GDM1 (cell line): ENCODE measurements at places on chromosomes 7 and 10.
A peak's percentile ranks its signal among the peaks of the same experiment; 100 is the strongest.

GRCh38 chr10:13953371-13953770 is 366.6 kb downstream of the PRPF18 start:
- no peak for DNase-seq

- no peak for DNase-seq
These were observed 17.1 kb downstream of the IQCE start for GRCh38 chr7:2575733-2576340.

- no peak for DNase-seq
These were observed 99.2 kb upstream of the PCBD1 start for GRCh38 chr10:70987396-70988130.

DNA sequence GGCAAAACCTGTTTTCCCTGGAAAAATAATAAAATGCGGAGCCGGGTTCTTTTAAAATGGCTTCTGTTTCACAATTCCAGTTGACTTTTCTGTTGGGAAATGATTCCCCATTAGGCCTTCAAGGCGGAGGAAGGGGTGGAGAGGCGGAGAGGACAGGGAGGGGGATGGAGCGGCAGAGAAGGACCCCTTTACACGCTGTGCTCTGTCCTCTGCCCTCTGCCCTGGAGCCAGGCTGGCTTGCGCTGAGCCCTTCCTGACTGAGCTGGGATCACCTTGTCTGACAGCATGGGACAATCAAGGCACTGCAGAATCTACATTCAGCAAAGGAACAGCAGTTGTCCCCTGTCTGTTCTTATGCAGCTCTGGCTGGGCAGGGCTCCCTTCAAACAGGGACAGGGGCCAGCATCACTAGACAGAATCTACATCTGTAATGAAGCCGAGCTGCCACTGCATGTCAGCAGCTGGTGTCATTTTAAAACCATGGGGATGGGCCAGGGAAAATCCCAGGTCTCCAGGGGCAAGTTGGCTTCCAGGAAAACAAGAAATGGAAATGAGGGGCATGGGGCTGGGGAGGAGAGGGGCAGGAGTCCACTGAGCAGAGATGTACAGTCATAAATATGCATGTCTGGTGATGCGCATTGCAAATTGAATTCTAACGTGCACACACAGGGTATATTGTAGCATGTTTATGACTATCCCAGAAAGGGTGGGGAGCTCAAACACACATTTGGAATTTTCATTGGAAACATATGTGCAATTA is 120.0 kb downstream of the MKX start:
- DNase-seq, result no peak

- DNase-seq, result no peak
These were observed 146.4 kb downstream of the ANLN start for GRCh38 chr7:36535866-36536664.

GRCh38 chr10:132132421-132132841 is 54.3 kb upstream of the DPYSL4 start:
- no peak for DNase-seq

DNA sequence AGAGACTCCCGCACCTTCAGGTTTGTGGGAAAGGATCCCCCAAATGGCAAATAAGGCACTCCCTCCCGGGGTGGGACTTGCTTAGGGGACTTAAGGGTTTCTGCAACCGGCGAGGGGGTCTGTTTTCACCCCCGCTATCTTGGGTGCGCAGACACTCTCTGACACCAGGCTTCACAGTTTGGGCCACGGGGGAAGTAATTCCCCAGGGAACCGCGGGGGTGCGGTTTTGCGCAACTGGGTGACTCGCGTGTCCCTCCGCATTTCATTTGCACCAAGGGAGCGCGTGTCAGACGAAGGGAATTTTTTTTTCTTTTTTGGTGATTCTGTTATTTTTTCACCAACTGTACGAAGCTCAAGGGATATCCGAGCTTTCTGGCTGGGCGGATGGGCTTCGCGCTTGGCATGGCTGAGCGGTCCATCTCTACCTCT is 1.7 kb downstream of the GRM8 start:
- no peak for DNase-seq

- DNase-seq, result no peak
These were observed 79.7 kb downstream of the FRMPD2 start for GRCh38 chr10:48194830-48195229.

DNA sequence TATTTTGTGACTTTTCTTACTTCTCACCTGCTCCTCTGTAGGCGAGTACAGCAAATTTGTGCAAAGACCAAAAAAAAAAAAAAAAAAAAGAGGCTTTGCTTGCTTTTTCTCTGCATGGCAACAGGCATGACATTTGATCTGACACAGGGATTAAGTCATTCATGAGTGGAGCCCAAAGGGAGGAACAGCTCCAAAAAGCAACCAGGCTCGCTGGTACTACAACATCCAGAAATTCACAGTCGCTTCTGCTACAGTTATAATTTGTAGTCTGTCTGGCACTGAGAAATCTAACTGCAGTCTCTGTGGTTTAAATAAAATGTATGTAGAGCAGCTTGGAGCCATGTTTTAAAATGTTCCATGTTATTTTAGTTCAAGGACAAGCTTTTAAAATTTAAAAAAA is 31.7 kb downstream of the MKX start:
- DNase-seq, result no peak

- no peak for DNase-seq
These were observed 87.4 kb upstream of the PPIF start for GRCh38 chr10:79259834-79260233.

GRCh38 chr10:69572159-69573055 is 815 bp downstream of the NEUROG3 start:
- DNase-seq, result no peak

- no peak for DNase-seq
These were observed 88.9 kb downstream of the C1GALT1 start for GRCh38 chr7:7271094-7271874.

DNA sequence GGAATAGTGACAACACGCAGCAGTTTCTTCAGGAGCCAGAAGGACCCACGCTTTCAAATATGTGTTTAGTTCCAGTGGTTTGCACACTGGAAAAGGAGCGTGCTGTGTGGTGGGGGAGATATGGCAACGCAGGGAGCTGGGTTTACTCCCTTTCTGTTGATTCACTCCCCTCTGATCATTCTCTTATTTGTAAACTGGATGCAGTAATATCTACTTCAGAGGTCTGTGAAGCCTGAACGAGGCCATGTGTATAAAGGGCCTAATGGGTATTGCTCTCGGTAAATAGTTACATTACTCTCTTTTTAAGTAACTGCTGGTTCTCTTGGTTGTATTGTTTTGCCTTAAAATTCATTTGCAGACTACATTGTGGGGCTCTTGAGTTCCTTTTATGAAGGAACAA is 19.2 kb downstream of the RBM17 start:
- DNase-seq, result no peak

GRCh38 chr10:178208-178607 is 43.0 kb downstream of the ZMYND11 start:
- no peak for DNase-seq

GRCh38 chr7:40220421-40220911 is 85.7 kb downstream of the SUGCT start:
- no peak for DNase-seq

DNA sequence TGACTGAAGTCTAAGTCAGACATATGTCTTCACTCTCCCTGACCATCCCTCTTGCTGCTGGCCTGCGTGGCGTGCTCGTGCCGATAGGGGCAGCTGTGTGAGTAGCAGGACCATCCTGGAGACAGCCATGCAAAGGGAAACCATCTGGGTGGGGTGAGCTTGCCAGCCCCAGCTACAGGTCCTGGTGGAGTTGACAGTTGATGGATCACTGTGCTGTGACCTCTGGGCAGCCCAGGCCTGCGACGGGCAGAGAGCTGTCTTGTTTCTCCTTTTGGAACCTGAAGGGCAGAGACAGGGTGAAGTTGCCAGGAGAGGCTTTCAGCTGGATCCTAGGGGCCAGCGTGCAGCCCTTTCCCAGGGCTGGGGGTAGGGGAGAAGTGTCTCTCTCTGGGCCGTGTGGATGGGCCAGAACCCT is 44.7 kb downstream of the GRK5 start:
- no peak for DNase-seq

DNA sequence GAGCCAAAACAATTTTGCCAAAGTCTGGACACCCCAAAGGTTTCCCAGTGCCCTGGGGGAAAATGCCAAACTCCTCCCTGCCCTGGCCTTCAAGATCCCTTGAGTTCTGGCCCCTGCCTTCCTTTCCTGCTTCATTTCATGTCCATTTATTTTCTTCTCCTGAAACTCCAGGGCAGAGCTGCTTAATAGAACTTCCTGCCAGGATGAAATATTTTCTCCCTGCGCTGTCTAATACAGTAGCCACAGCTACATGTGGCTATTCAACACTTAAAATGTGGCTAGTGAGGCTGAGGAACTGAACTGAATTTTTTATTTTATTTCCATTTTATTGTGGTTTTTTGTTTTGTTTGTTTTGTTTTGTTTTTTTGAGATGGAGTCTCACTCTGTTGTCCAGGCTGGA is 49.6 kb downstream of the COL13A1 start:
- DNase-seq, result no peak

DNA sequence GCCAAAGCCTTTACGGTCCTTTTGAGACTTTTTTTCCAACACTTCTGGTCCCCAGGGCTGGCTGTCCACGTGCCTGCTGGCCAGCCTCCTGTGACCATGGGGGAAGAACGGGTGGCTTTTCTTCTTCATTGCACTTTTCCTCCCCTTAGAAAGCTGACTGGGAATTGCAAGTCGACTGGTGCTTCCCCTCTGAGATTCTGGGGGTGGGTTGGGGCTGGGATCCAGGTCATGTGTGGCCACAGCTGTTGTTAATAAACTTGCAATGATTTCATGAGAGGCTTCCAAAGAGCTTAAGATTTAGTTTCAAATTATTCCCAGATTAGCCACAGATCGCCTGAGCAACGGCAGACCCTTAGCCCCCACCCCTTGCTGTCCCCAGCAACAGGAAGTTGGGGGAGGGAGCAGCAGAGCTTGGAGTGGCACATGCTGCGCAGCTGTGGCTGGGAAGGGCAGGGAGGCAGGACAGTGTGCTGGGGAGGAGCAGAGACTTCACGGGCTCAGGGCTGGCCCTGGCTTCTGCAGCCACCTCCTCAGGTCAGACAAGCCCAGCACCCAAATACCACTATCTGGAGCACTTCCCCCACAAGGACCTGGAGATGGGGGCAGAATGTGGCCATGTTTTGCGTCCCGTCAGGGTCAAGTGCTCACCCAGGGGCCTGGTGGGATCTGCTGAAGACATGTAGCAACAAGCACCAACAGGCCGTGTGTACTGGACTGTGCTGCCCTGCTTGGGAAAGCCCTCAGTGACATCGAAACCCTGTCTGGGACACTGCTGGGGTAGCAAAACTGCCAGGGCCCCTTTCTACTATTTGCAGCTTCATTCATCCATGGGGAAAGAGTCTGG is 147.1 kb downstream of the RNF216 start:
- DNase-seq, result no peak

GRCh38 chr7:135001390-135002165 is 15.3 kb downstream of the AGBL3 start:
- DNase-seq, result no peak

DNA sequence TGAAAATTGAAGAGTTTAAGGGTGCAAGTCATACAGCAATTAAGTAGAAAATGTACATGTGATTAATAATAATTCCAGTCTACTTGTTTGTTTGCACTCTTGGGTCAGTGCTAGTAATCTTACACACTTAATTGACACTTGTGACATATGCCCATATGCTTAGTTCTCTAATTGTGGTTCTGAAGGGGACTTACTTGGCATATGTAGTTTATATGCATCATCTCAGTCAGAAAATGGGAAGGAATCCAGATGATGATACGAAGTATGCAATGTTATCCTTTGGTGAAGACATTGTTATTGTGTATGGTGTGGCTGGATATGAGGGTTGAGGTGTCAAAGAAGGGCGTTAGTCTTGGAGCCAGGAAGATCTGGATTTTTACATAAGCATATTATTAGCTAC is 193.5 kb upstream of the HDAC9 start:
- no peak for DNase-seq

DNA sequence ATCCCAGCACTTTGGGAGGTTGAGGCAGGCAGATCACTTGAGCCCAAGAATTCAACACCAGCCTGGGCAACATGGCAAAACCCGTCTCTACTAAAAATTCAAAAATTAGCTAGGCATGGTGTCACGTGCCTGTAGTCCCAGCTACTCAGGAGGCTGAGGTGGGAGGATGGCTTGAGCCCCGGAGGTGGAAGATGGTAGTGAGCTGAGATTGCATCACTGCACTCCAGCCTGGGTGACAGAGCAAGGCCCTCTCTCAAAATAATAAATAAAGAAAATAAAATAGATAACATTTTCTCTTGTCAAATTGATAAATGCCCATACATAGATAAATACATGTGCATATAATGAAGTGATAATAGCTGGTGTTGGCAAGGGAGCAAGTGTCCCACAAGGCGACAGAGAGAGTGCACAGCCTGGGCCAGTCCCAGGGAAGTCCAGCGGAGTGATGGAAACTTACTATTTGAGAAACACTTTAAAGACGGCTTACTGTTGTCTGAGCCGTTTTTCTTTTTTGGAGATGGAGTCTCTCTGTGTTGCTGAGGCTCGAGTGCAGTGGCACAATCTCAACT is 33.4 kb upstream of the DLG5 start:
- no peak for DNase-seq

- DNase-seq, result no peak
These were observed 71.0 kb downstream of the COL26A1 start for GRCh38 chr7:101433688-101434087.

GRCh38 chr10:31146491-31147209 is 115.0 kb upstream of the ZNF438 start:
- peak; percentile 76 for DNase-seq

GRCh38 chr7:53744403-53744760 is 708.9 kb downstream of the POM121L12 start:
- DNase-seq, result no peak

GRCh38 chr10:48818861-48819520 is 120.6 kb downstream of the LRRC18 start:
- DNase-seq, result no peak

GRCh38 chr10:26215935-26216584 is 514 bp upstream of the GAD2 start:
- DNase-seq, result no peak

GRCh38 chr7:43456200-43456599 is 126.7 kb upstream of the STK17A start:
- DNase-seq, result no peak

- DNase-seq, result no peak
These were observed 91.1 kb upstream of the TNS3 start for GRCh38 chr7:47672977-47673381.

- no peak for DNase-seq
These were observed 15.1 kb upstream of the RET start for GRCh38 chr10:43061760-43062159.

GRCh38 chr7:136925044-136925443 is 56.6 kb downstream of the CHRM2 start:
- DNase-seq, result no peak

- no peak for DNase-seq
These were observed 33.9 kb downstream of the CACUL1 start for GRCh38 chr10:118720685-118721538.

DNA sequence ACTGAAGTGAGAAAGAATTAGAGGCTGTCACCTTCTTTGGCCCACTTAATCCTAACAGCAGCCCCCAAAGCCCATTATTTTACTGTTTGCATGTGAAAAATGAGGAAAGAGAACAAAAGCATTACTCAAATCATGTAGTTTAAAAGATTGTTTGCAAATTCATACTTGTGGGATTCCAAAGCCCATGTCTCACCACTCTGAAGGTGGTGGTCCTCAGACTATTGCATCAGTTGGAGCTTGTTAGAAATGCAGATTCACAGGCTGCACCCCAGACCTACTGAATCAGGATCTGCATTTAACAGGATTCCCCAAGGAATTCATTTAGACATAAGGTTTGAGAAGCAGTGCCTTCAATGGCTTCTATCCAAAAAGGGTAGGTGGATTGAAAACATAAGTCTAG is 93.7 kb upstream of the PDE1C start:
- no peak for DNase-seq
